ENCODE measurements at places on chromosomes 6 and 20.

GRCh38 chr6:36368921-36369865, 18.3 kb downstream of the ETV7 start:
- DNase-seq: no peak

GRCh38 chr6:142871910-142872331, 73.1 kb downstream of the HIVEP2 start:
- DNase-seq: no peak

DNA sequence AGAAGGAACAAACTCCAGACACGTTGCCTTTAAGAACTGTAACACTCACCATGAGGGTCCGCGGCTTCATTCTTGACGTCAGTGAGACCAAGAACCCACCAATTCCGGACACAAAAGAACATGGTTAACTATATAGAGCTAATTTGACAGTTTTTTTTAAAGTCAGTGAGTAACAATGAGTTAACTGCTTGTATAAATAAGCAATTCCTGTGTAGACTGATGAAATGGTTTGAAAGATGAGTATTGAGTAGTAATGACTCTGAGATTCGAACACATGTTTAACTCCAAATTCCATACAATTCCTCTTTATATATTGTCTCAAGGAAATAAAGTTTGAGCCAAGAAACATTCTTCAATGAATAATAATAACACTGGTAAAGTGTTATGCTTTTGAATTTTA, 478.0 kb downstream of the MMUT start:
- DNase-seq: no peak

GRCh38 chr6:118869350-118869749, 24.6 kb upstream of the ASF1A start:
- no peak for DNase-seq

DNA sequence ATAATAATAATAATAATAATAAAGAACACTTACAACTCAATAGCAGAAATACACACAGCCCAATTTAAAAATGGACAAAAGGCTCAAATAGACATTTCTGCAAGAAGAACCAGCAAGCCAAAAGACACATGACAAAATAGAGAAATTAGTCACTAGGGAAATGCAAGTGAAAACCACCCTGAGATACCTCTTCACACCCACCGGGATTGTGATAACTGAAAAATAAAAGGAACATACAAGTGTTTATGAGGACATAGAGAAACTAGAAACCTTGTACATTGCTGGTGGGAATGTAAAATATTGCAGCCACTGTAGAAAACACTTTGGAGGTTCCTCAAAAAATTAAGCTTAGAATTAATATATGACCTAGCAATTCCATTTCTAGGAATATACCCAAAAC, 59.2 kb downstream of the ZDHHC14 start:
- DNase-seq: no peak

GRCh38 chr6:15061180-15061641, 184.7 kb upstream of the JARID2 start:
- no peak for DNase-seq

DNA sequence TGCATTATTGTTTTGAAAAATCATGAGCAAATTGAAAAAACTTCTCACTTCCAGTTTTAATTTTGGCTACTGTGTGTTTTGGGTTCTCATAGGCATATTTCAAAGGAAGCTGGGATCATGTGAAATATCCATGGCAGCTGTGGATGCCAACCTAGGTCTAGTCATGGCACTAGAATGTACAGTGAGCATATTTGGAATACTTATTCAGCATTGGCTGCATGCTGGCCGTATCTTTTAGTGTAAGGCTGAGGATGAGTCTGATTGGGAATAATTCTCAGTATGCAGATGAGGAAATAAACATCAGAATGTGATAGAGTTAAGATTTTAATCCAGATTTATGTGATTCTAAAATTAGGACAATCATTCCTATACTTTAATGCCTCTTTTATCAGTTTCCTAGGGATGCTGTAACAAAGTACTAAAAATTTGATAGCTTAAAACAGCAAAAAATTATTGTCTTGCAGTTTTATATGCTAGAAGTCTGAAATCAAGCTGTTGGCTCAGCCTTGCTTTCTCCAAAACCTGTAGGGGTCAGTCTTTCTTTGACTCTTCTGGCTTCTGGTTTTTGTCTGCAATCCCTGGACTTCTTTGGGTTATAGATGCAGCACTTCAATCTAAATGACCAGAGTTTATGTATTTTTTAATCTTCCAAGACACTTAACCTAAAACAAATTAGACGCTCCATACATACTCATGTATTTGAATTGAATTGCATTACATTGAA, 37.7 kb upstream of the DEFB112 start:
- no peak for DNase-seq

- no peak for DNase-seq
These were observed 67.4 kb upstream of the ARHGAP18 start for GRCh38 chr6:129777371-129777770.

DNA sequence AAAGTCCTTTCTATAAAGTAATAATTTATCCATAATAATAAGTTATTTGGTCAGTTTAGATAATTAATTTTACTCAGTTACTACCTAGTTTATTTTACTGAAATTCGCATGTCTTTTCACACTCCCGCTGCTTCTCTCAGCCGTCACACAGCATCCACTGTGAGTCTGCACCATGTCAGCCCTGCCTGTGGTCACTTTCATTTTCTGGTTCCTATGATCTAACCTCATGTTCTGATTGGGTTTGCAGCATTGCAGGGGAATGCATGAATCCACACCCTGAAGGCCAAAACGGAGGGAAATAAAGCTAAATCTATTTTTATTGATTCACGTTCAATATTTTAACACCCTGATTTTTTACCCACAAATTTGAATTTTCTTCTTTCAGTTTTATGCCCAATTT, 47.4 kb downstream of the PDE10A start:
- no peak for DNase-seq

DNA sequence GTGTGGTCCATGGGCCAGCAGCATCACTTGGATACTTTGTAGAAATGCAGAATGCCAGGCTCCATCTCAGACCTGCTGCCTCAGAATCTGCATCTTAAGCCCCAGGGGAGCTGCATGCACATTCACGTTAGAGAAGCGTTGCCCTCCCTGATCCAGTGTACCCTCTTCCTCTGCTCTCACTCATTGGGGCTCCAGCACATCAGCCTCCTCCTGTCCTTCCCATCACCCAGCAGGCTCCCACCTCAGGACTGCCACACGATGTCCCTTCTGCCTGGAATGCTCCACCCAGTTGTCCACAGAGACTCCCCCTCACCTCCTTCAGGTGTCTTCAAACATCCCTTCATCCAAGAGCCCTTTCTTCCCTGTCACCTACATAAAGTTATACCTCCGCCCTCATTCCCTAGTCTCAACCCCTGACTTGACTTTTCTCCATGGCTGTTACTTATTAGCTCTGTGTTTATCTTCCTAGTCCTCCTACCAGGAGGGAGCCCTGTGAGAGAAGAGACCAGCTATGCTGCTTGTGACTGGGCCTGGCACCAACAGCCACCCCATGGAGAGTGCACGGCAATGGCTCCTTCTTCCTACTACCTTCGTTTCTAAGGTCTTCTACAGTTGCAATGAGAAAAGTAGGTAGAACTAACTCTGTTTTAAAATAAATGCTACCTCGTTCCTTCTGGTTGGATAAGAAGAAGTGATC, 3.3 kb upstream of the ACSS1 start:
- DNase-seq: no peak

DNA sequence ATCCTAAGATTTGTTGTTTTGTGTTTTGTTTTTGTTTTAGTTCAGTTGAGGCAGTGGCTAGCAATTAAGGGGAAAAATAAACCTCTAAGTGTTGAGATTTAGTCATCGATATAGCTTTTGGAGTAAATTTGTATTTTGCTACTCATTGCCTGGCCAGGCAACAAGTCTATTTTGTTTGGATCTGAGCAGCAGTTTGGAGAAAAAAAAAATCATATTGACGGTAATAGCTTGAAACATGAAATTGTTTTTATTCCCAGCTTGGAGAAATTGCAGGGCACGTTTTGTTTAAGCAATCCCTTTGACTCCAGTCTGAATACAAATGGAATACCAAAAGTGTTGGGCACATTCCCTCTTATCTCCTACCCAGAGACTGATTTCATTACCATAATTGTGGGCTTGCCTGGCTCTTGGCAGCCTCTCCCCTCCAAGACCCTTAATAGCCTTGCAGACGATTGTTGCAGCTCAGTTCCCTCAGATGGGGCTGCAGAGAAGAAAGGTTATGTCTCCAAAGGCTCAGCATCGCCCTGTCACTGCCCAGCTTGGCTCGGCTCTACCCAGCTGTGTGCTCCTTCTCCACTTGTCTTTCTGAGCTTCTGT, 56.0 kb downstream of the ISM1 start:
- DNase-seq: no peak

DNA sequence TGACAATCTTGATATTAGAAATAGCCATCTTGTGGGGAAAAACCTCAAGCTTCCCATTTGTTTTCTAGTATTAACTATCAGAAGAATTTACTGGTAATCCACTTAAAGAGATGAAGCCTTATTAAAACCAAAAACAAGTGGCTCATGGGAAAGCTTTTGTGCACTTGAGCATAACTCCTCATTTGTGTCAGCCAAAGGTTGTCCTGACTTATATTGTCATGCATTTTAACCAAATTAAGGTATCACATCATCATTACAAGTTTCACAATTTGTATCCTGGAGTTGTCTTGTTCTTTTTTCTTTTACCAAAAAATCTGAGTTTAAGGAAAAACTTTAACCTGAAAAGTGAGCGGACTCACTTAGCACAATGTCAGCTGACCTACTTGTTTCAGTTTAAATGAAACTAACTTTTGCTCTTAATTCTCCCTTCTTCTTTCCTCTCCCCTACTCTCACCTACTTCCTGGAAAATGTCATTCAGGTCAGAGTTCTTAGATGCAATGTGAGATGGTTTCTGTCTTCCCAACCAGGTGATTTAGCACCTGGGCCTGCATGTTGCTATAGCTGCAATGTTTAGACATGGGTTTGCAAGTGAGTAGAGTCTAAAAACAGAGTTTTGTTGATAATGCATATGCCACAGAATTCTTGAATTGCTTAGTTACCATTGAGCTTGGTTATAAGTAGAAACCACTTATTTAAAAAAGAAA, 82.8 kb downstream of the TNFAIP3 start:
- DNase-seq: no peak

GRCh38 chr6:76876922-76877553, 586.3 kb downstream of the HTR1B start:
- no peak for DNase-seq

- no peak for DNase-seq
These were observed 84.3 kb downstream of the THBS2 start for GRCh38 chr6:169169375-169169774.

DNA sequence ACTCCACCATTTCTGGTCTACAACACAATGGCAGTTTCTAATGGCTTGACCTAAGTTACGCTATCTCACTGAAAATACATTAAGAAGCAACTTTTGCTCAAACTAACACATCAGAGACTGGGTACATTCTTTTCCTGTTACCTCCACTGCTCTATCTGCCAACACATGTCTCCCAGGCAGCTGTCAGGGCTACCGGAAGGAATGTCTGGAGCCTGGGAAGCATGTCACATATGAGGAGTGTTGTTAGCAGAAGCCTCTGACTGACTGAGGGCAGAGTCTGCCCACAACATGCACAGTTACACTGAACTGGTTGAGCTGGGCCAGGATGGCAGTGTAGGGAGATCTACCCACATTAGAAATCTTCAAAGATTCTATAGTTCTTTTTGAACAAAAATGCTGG, 264.5 kb downstream of the KIF16B start:
- no peak for DNase-seq

GRCh38 chr6:113616701-113617274, 240.4 kb upstream of the MARCKS start:
- DNase-seq: no peak

- no peak for DNase-seq
These were observed 152.2 kb downstream of the SOX4 start for GRCh38 chr6:21745543-21746337.

DNA sequence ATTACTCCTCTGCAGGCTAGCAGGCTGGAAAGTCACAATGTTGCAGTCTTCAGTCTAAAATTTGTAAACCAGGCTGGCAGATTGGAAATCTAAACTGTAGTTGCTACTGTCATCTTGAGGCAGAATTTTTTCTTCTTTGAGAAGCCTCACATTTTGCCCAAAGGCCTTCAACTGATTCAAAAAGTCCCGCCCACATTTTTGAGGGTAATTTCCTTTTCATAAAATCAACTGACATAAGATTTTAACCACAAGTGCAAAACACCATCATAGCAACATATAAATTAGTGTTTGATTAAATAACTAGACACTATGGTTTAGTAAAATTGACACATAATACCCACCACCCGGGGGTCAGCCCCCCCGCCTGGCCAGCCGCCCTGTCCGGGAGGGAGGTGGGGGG, 28.4 kb downstream of the HLA-C start:
- no peak for DNase-seq

DNA sequence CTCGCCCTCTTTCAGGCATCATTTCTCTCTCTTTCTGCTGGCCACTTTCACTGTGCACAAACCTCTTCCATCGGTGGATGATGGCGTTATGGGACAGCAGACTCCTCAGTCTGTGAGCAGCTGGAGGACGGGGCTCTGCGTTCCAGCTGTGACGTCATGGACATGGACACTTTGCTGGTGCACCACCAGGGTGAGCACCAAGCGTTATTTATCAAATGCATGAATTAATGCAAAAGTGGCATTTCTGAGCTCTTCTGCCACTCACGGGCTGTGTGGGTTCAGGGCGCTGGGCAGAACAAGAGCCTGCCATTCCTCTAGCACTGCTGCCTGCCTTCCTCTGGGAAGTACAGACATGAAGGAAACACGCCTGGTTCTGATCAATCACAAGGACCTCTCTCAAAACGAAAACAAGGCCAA, 82.9 kb upstream of the MPC1 start:
- peak; percentile 68 for DNase-seq

Measured in dorsolateral prefrontal cortex (tissue), 122 donors.